ENCODE measurements at places on chromosomes 12 and 14.

DNA sequence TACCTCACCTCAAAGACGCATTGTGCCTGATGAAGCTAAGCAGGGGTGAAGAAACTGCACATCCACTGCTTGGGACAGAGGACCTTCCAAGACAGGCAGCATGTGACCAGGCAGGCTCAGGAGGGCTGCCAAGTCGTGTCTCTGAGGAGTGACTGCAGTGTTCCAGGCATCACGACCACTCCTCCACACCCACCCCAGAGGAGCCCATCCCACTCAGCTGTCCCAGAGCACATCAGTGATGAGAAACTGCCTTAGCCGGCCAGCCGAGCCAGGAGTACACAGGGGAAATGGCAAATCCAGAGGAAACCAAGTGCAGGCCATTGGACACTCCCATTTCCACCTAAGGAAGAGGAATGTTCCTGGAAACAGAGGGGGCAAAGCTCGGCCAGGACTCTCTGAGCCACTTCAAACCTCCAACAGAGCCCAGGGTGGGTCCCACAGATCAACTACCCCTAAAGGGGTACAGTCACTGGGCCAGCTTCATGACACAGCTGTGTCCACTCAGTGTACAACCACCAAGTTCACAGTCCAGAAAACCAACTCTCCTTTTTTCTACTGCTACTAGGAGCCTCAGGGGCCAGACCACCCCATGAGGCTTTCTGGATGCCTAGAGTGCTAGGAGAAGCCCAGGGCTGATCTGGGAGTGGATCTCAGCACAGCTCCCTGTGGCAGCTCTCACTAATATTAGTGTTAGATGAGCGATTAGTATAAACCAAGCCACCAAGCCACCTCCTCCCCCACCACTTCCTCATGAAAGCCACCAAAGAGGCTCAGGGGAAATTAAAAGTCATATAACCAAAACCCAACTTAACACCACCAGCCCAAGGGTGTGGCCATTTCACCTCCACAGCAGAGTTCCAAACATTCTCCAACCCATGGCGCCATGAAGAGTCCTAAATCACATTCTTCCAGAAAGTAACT lies 15.4 kb downstream of the PXN start:
- DNase-seq = no peak

DNA sequence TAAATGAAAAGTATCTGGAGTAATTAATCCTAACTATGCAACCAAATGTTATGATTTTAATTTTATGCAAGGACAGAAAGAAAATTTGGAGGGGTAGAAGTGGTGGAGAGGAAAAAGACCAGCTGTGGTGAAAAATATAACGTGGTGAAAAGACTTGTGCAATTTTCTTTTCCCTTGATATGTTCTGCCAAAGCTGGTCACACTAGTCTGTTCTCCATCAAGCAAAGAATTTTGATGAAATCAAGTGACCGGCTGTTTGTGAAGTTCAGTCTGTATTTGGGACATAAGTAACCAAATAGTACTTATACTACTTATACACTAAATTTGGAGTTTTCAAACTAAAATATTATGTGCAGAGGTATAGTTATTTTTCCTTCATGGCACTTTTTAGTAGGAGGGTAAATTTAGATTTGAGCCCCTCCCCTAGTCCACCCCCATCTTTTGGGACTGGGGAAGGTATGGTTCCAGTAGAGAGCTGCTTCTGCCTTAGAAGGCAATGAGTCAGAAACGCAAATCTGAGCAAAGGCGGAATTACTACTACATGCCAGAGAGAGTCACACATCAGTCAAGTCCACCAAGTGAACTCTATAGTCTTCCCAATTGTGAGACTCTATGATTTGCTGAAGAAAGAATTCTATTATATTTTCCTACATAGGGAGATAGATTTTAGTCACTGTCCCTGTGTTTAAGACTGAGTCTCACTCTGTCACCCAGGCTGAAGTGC lies 229.7 kb downstream of the SLC25A21 start:
- DNase-seq = no peak

DNA sequence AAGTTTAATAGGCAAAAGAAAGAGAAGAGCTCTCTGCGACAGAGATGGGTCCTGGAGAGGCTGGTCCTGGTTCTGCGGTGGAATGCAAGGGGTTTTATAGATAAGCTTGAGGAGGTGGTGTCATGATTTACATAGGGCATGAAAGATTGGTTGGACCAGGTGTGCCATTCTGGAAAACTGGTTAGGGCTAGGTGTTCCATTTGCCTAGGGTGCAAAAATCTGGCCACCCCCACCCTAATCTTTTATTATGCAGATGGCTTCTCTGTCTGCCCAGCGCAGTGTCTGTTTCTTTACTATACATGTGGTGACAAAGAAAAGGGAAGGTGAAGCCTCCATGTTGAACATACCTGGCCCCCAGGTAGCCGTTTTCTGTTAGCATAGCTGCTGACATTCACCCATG lies 65.4 kb downstream of the ERC1 start:
- DNase-seq = no peak

GRCh38 chr12:128685903-128686475 lies 137.8 kb downstream of the SLC15A4 start:
- peak; percentile 24 for DNase-seq

DNA sequence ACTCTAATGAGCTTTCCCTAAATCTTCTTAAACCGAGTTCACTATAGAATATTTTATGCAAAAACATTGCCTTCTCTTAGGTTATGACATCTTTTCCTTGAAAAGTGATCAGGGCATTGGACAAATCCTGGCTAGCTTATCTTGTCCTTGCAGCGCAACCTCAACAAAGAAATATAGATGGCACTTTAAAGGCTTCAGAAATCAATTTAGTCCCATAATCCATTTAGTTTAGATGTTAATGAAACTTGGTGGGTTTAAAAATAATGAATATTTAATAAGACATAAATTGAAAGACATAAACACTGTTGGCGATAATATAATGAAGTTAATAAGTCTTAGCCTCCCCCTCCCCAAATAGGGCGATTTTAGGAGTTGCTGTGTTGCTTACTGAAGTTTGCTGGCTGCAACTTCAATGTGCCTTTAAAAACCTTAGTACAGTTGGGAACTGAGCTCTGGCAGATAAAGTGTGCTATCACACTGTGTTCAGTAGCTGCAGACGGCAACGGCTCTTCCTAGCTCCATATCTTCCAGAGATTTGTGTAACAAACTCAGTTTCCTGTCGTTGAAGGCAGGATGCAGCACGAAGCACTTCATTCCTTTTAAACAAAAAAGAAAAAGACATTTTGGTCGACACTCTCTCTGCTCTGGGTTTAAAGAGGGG lies 19.5 kb downstream of the PLXNC1 start:
- DNase-seq = no peak

DNA sequence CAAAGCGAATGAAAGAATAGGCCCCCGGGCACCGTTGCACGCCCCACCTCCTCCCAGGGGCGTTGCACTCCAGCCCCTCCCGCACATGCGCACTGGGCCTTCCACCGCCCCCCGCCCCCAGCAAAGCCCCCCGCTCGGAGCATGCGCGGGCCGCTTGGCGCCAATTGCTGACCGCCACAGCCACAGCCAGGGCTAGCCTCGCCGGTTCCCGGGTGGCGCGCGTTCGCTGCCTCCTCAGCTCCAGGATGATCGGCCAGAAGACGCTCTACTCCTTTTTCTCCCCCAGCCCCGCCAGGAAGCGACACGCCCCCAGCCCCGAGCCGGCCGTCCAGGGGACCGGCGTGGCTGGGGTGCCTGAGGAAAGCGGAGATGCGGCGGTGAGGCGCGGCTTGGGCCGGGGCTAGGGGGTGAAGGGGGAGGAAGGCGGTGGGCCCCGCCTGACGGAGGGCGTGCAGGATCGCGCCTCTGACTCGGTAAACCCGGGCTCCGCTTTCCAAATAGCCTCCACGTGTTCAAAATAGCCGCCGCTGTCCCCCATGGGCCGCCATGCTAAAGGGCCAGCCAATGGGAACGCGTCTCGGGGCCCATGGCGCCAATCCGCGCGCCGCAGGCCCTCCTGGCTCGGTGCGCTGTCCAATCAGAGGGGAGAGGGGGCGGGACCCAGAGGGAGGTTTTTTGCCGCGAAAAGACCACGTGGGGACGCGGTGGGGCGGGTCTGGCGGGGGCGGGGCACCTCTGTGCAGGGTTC lies at the start of gene UNG:
Gene UNG (plus strand): TSS at position 163 of the 748 bp plus-strand sequence. CDS start 83 bp downstream, at position 246.
- DNase-seq = peak; percentile 92

DNA sequence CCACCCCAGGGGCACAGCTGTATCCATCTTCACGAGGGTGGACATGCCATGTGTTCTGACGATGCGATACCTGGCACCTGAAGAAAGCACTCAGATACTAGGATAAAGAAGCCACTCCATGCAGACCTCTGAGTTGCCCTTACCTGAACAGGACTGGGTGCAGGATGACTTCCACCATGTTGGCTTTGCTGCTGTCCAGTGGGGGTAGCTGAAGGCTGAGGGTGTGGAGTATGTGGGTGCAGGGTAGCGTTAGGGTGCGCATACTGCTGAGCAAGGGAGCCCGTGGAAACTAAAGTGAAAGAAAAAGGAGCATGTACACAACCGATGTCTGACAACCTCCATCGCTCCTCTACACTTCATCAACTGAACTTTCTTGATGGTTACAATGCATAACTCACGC lies 51.3 kb downstream of the SH2B3 start:
- no peak for DNase-seq

- no peak for DNase-seq
Measured at GRCh38 chr12:123410041-123410412, 26.1 kb downstream of the KMT5A start.

- no peak for DNase-seq
Measured at GRCh38 chr12:131944601-131945251, 5.0 kb upstream of the EP400 start.

GRCh38 chr12:81170072-81170471 lies 92.2 kb downstream of the ACSS3 start:
- no peak for DNase-seq

All from cerebellar nuclear complex (tissue), 1 donor.